H9 (cell line): ENCODE measurements at places on chromosomes 12 and 14.

DNA sequence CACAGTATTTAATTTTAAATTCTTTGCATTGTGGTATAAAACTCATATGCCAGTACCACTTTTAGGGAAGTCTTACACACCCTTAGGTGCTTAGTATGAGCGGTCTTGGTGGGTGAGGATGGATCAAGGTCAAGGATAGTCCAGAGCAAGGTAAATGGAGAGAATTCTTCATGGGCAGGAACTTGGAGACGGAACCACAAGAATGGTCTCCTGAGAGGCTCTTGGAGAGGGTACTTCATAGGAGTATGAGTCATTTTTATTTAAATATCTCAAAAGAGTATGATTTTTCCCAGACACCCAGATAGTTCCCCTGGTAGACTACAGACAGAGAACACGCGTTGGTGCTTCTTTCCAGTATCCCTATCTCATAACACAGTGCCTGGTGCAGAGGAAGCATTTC is 21.9 kb downstream of the HSPB8 start:
- no peak for DNase-seq

GRCh38 chr12:78820946-78821345 is 43.6 kb upstream of the SYT1 start:
- no peak for DNase-seq

- DNase-seq: no peak
Observed at GRCh38 chr12:14695715-14696141, 671 bp downstream of the GUCY2C start.

- DNase-seq: no peak
Observed at GRCh38 chr12:113087193-113087592, 30.7 kb downstream of the DTX1 start.

DNA sequence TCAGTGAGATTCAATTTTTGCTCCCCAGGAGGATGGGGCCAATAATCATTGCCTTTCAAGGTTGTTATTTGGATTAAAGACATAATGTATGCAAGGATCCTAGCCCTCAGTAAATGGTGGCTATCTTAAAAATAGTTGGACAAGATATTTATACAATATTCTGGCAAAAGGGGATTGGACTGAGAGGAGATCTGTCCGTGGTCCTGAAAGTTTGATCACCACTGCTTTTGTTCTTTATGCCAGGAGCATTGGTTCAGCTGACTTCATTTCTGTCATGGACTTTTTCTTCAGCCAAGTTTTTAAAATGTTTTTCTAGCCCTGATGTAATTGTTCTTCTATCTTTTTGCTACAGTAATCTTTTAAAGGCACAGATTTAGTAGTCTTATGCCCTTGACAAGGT is 70.2 kb upstream of the TCL1A start:
- no peak for DNase-seq

DNA sequence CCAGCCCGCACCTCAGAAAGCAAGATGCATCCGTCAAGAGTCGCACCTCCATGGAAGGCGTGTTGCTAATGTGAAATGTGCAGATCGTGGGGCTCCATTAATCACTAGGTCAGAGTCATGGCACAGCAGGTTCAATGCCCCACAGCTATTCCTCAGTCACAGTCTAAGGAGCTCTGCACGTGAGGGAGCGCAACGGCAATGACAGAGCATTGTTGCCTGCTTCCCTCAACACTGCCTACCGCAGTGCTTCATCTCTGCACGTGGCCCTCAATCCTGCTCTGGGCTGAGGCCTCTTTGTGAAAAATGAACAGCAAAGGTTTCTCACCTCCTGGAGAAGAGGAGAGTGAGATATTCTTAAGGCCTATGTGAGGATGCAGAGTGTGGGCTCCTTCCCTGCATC is 995.2 kb upstream of the TMEM132C start:
- DNase-seq: no peak

- DNase-seq: no peak
Observed at GRCh38 chr12:61291647-61292046, 968.6 kb upstream of the USP15 start.

DNA sequence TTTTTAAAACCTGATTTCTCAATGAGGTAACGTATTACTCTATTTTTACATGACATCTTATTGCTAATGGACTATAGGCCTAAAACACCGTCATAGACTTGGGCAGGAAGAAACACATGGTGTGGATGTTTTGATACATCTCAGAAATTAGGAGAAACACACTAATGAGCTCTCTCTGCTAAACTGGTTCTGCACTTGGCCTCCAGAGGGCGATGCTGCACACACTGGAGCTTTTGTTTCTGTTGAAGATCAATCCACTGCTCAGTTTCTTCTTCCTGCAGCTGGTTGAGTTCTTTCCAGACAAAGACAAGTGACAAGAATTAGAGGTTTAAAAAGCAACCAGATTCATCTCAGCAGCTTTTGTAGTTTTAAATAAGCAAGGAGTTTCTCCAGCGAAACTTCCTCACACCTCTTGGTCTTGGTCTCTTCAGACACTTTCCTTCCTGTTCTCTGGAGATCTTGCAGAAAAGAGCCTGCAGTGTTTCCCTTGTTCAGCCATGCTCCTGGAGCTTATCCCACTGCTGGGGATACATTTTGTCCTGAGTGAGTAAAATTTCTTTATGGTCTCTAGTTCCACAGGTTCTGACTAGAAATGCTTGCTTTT is 178.5 kb upstream of the OR4E1 start:
- DNase-seq: peak; percentile 71

DNA sequence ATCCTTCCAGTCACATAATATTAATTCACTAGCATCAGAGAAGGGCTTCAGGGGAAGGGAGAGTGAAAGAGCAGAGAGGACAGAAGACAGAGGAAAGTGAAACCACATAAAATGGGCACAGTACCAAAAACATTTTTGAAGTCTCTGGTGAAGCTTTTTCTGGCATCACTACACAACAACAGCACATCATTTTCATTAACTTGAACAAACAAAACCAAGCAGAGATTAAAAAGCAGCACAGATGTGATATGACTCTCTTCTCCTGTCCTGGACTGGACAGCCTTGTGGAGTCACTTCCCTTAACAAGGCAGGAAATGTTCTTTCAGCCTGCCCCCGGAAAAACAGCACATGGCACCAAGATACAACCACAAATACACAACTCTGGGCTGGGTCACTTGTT is 112.0 kb downstream of the TSPAN8 start:
- no peak for DNase-seq

DNA sequence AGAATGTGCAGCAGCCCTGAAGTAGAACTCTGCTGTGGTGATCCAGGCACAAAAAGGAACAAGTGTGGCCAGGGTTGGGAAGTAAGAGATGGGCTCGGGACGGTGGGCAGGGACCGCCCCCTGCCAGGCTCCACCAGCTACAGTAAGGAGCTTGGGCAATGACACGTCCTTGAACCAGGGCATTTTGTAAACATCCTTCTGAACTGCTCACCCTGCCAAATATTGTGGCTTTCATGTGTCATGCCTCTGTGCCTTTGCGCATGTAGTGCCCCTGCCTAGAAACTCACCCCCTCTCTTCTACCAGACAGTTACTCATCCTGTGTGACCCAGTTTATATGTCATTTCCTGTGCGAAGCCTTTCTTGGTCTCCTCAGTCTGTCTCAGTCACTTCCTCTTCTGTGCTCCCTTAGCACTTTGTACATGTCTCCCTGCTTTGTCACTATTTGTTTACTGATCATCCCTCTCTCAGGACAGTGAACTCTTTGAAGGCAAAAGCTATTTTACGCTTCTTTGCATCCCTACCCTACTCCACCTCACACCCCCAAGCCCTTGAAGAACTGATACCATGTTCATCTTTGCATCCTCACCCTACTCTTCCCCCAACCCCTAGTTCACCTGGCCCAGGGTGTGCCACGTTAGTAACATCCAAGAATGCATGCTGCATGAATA is 108.9 kb upstream of the PLEKHG7 start:
- DNase-seq: no peak

DNA sequence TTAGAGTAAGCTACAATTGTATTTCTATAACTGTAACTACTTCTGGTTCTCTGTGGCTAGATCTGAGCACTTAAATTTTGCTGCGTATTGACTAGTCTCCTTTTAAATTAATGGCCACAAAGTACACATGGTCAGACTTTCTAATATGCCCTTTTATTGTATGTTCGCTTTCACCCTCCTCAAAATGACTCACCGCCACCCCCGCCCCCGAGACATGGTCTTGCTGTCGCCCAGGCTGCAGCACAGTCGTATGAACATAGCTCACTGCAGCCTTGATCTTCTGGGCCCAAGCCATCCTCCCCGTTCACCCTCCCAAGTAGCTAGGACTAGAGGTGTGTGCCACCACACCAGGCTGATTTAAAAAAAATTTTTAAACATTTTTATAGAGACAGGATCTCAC is 11.8 kb downstream of the MTERF2 start:
- no peak for DNase-seq

GRCh38 chr14:93628048-93628447 is 160.2 kb downstream of the PRIMA1 start:
- DNase-seq: no peak

GRCh38 chr12:111759271-111759670 is 7.5 kb upstream of the ALDH2 start:
- no peak for DNase-seq

DNA sequence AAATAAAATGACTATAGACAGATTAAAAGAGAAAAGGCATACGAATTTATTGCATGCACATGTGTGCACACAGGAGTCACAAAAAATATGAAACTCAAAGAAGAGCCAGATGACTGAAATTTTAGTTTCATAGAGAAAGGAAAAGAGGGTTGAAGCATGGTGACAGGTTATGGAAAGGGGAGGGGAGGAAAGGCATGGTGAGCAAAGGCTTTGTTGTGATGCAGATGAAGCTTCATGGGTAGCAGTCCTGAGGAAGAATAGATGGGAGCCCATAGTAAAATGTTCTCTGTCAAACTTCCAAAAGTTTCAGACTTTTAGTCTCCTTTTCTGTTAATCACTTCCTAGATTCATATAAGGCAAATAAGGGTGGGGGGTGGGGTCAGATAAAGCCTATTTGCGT is 612.7 kb upstream of the ATP2B1 start:
- no peak for DNase-seq

- no peak for DNase-seq
Observed at GRCh38 chr14:49428076-49428475, 158.1 kb downstream of the RPS29 start.

DNA sequence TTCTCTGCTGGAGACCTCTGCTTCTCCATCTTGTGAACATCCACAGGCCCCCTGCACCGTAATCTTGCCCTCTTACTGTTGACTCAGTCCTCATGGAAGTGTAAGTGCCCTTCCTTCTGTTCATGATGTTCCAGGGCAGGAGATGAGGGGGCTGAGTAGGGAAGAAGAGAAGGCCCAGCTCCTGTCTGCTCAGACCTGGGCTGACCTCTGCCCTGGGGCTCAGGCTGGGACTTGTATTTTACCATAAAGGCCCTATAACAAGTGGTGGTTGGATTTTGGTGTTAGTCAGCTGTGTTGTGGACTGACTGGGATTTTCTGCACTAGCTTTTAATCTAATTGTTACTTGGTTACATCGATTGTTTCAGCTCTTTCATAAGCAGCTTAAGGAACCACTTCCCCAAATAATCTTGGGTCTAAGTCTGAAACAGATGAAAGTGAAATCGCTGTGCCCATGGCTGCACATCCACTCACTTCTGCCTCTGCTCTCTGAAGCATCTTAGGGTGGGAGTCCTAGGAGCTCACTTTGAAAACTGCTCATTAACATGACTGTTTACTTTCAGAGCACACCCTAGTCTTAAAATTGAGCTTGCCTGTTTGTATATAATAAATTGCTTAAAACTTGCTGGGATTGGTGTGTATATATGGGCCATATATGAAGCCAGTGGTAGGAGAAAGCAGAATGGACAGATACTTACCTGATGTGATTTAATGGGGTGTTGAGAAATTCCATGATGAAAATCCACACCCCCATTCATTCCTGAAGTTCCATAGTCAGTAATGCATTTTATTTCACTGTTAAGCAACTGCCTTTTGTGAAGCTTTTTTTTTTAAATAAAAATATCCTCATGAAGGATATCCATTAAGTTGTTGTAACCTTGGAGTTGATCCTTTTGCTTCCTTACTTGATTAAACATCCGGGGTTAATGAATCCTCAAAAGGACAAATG is 17.7 kb downstream of the C12orf71 start:
- no peak for DNase-seq

GRCh38 chr12:118870551-118870950 is 110.8 kb upstream of the SRRM4 start:
- DNase-seq: no peak

- DNase-seq: no peak
Observed at GRCh38 chr12:104063712-104064030, 660 bp upstream of the HCFC2 start.

DNA sequence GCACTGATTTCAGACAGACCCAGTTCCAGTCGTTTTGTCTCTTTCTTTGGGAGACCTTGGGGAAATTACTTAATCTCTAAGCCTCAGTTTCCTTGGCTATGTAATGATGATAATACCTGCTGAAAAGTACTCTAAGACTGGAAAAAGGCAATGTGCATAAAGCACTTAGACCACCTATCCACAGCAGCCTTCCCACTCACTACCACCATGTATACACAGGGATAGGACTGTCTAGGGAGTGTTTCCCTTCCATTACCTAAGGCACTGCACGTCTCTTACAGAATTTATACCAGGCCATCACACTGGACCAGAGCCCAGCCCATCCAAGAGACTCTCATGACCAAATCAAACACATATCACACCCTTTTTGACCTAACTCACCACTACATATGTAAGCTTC is 6.3 kb downstream of the RPS29 start:
- DNase-seq: no peak

DNA sequence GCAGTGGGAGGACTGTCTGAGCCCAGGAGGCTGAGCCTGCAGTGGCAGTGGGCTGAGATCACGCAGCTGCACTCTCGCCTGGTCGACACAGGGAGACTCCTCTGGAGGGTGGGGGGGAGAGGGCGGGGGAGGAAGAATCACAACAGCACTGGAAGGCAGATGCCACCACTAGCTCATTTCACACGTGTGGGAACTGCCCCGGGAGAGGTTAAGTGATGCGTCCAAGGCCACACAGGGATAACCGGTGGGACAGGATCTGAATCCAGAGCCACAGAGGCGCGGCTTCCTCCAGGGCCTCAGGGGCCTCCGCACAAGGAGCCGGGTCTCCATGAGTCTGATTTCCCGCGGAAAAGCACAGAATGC is 20.8 kb downstream of the STX2 start:
- DNase-seq: no peak

DNA sequence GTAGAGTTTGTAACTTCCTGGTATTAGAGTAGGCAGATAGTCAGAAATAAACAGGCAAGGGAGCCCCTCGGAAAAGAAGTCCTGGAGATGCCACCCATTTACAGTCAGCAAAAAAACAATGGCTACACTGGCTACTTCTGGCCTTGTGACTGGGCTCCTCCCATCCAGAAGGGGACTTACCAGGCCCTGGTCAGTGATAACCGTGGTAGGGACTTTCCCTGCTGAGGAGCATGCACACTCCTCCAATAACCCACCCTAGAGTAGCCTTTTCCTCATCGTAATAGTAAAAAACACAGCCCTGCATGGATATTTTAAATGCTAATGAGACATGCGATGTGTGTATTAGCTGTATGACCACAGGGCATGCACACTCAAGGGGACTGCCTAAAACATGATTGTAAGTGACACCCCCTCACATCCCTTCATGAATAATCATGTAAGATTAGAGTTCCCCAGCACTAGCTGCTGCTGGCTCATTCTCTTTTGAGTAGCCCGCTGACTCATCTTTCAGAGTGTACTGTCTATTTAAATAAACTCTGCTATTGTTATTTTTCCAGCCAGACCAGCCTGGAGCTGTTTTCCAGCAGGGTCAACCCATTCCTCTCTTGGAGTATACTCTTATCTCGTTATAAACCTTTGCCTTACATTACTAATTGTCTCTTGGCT is 413.8 kb upstream of the TMTC1 start:
- no peak for DNase-seq

GRCh38 chr14:99260587-99261551 is 11.1 kb downstream of the BCL11B start:
- no peak for DNase-seq
